ENCODE measurements at places on chromosomes 16 and 17.
A peak's percentile ranks its signal among the peaks of the same experiment; 100 is the strongest.

DNA sequence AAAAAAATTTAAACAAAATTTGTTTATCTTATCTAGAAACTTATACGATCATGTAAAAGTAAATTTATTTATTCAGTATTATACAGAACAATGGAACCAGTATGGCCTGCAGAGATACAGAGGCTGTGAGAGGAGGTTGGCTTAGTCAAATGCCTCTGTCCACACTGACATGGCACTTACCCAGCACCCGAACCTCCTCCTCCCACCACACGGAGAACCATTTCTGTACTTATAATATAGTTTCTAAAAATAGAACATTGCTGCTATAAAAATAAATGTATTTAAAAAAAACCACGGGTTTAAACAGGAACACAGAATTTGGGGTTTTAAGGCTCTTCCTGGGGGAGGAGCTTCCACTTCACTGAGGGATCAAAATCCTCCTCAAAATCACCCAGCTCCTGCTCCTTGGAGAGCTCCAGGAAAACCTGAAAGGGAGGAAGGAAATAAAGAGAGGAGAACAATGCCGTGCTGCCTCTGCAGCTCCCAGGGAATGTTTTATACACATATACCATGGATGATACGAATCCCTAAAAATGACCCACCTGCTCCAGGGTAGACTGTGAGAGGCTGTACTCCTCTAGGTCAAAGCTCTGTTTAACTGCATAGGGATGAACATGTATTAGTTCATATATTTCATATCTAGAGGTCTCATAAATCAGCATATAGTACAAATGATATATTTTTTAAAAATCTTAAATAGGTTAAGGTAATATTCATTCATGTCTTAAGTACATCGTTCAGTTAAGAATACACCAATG lies 87.3 kb downstream of the ABCA8 start:
- DNase-seq = no peak

DNA sequence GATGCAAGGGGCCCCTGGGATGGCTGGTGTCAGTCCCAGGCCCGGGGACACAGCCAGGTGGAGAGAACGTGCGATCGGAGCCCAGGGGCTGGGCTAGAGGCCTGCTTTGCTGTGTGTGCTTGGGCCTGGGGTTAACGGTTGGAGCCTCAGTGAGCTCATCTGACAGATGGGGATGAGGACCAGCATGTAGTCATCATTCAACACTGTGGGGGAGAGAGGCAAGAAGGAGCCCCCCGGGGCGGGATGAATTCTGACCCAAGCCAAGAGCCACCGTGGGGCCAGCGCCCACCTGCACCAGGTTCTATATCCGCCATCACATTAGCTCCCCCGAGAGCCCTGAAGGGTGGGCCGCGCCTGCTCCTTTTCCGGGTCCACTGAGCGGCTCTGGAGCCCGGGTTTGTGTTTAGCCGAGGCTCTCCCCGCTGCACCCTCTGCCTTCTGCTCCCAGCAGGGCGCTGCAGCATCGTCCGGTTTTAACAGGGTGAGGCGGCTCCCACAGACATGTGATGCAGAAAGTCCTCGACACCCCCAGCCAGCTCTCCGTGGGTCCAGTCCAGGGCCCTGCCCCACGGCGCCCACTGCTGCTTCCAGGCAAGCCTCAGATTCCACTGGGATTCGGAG lies 365.7 kb downstream of the SEC14L1 start:
- peak; percentile 15 for DNase-seq

DNA sequence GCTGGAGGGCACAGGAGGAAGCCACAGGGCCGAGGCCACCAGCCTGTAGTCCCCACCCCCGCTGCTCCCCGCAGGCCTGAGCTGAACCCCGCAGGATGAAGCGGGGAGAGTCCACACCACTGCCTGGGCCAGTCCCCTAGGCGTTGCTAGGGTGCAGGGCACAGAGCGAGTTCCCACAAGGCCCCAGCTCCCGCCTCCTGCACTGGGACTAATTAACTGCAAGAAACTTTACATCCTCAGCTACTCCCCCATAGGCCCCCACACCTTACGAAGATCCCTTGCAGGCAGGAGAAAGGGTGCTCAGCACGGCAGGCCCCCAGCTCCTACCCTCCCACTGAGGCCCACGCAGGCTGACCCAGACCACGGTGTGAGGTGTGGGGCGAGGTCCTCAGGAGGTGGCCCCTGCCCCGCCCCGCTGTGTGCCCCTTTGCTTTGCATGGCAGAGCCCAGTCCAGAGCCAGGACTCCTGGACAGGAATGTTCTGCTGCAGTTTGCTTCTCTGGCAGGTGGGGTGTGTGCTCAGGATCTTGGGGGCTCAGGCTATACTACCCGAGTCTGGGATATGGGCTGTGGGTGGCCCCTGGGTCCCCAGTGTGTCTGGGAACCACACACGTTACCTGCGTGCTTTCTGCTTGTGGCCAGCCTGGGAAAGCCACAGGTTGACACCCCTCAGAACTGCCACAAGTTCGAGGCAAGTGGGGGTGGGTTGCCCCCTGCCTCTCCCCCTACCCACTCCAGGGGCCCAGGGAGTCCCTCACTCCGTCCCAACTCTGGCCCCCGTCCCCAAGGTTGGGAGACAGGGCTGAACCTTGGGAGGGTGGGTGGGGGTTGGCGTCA lies 1.2 kb downstream of the GNG13 start:
- no peak for DNase-seq

DNA sequence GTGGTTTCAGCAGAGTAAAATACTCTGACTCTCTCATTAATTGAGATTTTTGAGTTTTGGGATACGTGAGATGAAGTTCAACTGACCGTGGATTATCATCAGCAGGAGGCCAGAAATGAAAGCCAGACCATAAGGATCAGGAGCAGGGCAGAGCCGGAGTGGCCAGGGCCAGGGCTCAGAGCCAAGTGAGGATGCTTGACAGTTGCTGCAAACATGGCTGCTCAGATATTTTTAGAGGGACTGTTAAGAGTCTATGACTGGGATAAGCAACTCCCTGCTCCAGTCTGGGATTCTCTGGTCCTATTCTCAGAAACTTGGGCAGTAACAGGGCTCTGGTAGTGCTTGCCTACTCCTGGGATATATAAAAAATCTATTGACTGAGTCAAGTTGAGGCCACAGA lies 17.6 kb upstream of the CDH13 start:
- DNase-seq = no peak

- DNase-seq = no peak
These were observed 21.1 kb upstream of the KRT24 start for GRCh38 chr17:40724656-40725055.

- DNase-seq = no peak
These were observed 26.8 kb upstream of the DLX3 start for GRCh38 chr17:50021681-50022370.

DNA sequence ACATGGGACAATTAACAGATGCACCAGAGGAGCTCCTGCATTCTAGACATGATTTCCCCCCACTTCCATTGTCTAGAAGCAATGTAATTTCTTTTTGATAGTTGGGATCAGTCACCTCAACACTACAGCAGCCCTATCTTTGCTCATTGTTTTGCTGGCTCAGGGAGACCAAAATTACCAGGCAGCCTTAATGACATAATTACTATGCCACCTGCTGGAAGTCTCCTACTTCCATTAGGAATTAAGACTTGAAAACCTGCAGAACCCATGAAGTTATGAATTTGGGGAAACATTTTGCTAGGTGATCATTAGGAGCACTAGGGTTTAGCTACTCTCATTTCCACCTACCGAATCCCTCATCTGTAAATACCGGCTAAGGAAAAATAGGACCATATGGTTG lies 312.0 kb upstream of the CA10 start:
- DNase-seq = no peak

DNA sequence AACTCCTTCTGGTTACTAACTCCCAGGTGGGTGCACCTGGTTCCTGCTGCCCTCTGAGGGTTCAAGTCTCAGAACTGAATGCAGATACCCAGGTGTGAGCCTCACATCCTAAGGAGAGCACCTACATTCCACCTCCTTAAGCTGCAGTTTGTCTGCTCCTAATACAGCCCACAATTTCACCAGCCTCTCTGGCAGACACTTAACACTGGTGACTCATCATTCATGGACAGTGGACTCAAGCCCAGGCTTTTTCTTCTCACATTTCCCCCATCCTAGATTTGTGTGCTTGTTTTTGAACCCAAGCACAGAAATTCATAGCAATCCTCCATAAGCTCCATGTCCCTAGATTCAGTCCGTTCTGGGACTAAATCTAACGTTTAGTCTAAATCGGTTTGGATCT lies 7.0 kb upstream of the MAF start:
- DNase-seq = no peak

DNA sequence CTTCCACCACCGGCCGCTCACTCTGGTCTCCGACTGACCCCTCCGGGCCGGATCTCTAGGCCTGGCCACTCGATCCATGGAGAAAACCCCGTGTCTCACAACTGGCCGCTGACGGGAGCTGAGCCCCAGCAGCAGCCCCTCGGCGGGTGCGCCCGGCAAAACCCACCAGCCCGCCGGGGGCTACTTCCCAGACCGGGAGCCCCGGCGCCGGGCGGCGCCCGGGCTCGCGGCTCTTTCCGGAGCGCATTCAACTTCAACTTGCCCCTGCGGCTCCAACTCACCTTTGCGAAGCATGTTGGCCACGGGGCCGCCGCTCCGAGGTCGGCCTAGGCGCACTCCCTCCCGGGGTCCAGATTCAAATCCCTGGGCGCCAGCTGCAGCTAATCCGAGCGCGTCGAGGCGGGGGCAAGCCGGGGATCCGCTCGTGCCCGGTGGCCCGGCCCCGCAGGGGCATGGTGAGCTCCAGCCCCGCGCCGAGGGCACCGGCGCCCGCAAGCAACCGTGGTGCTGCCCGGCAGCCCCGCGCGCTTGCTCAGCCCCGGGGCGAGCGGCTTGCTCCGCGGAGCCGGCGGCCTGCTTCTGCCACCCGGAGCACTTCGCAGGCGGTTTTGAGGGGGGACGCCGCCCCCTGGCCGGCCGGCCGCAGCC lies 438 bp downstream of the RTN4RL1 start:
- DNase-seq = peak; percentile 37

DNA sequence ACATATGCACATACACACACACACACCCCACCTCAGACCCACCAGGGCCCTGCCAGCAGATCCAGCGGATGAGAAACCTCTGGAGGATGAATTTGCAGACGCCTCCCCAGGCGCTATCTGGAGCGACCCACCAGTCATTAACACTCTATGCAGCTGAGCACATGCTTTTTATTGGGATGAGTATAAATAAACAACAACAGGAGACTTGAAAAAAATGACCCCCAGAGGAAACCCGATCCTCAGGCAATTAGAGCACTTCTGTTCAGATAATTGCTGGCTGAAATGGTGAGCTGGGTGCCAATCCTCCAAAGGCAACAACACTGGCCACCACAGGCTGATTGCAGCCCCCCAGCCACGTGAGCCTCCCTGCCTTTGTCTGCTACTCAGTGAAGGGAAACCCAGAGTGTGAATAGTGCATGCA lies 32.9 kb downstream of the DYNLRB2 start:
- DNase-seq = no peak

GRCh38 chr17:76544546-76545365 lies 4.9 kb downstream of the PRCD start:
- DNase-seq = no peak

DNA sequence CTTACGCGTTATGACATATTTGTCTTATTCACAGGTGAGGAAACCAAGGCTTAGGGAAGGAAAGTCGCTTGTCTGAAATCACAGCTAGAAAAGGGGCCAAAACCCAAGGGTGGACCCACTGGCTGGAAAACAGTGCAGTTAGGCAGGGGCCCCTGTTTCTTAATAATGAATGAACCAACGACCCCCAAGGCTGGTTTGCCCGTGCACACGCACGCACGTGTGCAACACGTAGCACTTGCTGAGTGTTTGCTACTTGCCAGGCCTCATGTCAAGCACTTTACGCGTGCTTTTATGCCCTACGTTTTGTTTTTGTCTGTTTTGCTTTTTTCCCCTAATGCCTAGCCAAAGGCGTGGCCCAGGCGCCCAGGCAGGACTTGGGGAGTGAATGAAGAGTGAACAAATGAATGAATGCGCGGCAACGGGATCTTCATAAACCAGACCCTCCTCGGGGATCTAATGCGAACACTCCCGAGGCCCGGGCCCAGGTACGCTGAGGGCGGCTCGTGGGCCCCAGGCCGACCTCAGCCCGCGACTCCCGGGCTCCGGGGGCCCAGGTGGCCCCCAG lies 571 bp upstream of the USP10 start:
- DNase-seq = no peak

DNA sequence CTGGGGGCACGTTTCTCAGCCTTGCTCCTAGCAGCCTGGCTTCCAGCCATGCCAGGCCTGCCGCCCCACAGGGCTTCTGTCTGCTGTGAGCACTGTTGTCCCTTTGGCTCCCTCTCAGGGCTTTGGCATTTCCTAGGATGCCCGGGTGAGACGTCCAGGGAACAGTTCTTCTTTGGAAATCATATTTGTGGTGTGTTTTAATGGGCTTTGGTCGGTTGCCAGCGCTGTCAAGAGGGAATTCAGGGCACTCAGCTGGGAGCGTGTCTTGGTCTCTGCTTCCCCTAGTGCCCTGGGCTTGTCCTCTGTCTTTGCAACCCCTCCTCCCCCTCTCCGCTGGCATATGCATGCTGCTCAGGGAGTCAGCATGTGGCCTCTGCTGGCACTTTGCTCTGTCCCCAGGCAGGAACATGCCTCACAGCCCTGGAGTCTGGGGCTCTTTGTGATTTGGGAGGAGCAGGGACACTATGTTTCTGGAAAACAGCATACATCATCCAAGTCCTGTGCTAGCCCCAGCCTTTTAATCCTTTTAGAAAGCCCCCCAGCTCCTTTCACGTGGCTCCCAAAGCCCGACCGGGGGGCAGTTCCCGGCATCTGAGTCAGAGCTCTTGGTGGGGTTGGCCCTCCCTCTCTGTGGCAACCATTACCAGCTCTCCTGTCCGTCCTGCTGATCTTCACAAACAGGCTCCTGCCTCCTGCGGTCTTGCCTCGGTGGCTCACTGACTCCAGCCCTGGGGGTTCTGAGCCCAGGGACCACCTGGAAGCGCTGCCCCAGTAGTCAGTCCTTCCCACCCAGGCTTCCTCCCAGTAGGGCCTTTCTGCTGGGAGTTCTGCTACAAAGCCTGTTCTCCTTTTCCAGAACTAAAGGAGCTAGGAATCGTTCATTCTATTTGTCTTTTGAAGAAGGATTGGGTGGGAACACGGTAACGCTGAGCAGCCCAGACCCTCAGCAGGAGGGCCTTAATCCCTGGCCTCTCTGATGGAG lies 26.7 kb downstream of the SAP30BP start:
- no peak for DNase-seq

DNA sequence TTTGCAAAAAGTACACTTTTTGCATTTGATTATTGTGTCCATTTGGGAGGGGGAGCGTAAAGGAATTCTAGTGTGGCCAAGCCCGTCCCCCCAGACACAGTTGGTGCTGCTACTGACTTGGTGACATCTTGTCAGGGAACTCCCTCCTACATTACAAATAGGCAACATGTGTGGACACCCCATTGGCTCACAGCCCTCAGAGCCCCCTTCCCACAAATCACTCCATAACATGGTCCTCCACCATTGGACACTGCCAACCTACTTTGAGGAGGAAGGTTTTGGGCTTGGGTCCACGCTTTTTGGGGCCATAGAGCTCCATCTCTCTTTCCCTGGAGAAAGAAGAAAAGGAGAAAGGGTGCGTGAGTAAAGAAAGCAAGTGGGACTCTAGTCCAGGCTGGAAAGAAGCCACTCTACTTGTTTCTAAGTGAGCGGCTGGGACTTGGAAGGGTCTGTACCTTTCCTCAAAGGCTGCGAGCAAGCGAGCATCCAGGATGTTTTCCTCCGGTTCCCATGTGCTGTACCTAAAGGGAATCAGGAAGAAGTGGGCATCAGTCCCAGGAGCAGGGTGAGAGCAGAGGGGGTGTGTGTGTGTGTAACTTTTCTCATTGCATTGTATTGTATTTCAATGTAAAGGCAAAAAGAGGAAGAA lies 958 bp downstream of the CBX8 start:
- DNase-seq = no peak

Measured in activated T-cell treated with anti-CD3 and anti-CD28 coated beads, Interleukin-2, amount 50 U/mL, for 1 hour (primary cell).